ENCODE measurements at places on chromosomes 6 and 20.
A peak's percentile ranks its signal among the peaks of the same experiment; 100 is the strongest.

GRCh38 chr6:72955666-72956065, 269.6 kb downstream of the KHDC1L start:
- no peak for DNase-seq

DNA sequence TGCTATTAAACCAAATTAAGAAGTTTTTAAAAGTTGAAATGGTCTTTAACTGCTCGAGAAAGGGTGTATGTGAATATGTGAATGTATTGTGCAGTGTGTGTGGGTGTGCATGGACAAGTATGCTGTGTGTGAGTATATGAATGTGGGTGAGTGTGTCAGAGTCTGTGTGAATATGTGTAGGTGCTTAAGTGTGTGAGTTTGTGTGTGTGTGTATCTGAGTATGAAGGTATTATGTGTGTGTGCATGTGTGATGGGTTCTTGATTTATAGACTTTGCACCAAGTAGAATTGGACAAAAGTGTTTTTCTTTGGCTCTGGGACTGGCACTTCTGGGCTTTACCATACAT, 21.6 kb downstream of the EYA2 start:
- DNase-seq: no peak

GRCh38 chr6:14596410-14596809, 478.8 kb downstream of the CD83 start:
- no peak for DNase-seq

DNA sequence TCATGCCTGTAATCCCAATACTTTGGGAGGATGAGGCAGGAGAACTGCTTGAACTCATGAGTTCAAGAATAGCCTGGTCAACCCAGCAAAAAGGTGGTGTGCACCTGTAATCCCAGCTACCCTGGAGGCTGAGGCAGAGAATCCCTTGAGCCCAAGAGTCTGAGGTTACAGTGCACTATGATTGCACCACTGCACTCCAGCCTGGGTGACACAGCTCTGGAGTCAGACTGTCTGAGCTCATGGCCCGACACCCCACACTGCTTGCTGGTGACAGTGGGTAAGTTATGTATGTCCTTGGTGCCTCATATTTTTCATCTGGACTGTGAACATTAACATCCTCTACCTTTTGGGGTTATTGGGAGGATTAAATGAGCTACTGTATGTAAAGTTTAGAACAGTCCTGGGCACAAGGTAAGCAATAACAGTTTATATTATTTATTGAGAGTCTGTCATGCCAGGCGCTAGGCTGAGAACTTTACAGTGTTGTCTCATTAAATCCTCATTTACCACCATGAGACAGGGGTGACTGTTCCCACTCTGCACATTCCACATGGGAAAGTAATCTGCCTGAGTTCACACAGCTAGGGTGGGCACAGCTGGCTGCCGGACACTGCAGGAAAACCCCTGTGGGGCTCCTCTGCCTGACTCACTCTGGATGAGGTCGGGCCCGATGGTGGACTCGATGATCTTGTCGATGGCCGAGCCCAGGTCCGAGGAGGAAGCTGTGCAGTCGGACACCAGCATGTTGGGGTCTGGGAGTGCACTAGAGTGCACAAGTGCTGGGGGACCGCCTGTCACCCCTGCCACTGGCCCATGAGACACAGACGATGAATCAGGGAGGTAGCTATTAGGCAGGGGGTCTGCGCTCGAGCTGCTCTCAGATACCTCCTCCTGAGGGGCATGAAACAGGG, 2.9 kb downstream of the ZNF335 start:
- DNase-seq: no peak

- DNase-seq: no peak
Observed at GRCh38 chr20:1909097-1909496, 13.9 kb downstream of the SIRPA start.

DNA sequence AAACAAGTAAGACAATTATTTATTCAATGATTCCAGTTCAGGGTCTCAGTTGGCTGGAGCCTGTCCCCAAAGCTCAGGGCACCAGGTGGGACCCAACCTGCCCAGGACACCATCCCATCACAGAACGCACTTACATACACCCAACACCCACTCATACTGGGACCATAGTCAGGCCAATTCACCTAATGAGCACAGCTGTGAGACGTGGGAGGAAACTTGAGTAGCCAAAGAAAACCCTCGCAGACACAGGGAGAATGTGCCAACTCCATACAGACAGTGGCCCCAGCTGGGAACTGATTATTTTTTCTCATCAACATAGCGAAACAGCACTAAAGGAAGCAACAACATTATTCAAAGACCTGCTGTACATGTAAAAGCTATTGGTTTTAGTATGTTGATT, 58.6 kb upstream of the DOK5 start:
- no peak for DNase-seq

- peak; percentile 44 for DNase-seq
Observed at GRCh38 chr6:127119102-127120022, 891 bp downstream of the RSPO3 start.

GRCh38 chr6:139231206-139231605, 60.6 kb downstream of the TXLNB start:
- no peak for DNase-seq

- DNase-seq: no peak
Observed at GRCh38 chr6:129795261-129795660, 65.9 kb downstream of the TMEM244 start.

DNA sequence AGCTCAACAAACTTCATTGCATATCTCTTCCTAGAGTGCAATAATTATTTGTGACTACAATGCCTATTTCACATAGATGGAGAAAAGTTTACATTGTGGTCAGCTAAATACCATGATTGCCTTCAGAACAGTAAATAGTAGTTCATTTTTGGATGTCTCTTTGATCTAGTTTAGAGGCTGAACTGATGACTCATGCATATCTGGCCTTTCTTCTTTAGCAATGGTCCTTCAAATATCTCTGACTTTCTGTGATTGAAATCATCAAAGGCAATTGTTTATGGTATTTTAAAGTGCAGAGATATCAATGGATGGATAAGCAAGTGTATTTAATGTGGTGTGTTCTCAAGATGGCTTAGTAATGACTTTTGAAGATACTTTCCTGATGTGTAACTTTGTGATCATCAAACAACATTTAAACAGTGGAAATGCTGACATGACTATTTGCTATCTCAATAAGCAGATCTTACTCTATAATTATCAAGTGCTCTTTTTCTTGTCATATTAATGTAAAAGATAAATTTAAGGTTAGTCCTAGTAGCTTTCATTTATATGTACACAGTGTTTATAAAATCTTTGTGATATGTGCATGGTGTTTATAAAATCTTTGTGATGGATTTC, 523.7 kb upstream of the SLC35B3 start:
- DNase-seq: no peak

DNA sequence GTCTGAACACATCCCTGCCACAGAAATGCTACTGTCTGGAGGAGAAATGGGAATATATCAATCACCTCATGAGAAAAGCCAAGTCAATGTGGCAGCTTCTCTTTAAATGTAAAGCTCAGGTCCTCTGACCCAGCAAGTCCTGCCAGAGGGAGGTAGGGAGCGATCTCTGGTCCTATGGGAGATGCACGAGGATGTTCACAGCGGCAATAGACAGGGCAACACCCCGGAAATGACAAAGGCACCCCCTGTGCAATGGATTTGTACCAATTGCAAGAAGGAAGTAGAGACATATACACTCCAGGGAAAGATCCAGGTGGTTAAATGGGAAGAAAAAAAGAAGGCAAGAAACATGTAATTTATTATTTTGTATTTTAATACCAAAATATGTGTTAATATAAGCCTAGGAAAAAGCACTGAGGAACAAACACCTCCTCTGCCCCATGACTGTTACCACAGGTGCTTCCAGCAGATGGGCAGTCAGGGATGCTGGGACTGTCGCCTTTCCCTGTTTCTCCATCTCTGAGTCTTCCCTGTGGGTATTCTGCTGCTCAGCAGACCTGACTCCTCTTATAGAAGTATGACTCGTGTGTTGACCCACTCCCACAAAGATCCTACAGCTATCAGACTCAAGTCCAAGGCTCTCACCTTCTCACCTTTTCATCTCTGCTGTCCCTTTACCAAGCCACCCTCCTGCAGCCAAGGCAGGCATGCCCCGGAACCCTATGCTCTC, 20.8 kb downstream of the ATP9A start:
- DNase-seq: no peak

- no peak for DNase-seq
Observed at GRCh38 chr20:2749951-2750490, 50.4 kb downstream of the CPXM1 start.

- DNase-seq: no peak
Observed at GRCh38 chr6:47292944-47293343, 16.8 kb downstream of the TNFRSF21 start.

DNA sequence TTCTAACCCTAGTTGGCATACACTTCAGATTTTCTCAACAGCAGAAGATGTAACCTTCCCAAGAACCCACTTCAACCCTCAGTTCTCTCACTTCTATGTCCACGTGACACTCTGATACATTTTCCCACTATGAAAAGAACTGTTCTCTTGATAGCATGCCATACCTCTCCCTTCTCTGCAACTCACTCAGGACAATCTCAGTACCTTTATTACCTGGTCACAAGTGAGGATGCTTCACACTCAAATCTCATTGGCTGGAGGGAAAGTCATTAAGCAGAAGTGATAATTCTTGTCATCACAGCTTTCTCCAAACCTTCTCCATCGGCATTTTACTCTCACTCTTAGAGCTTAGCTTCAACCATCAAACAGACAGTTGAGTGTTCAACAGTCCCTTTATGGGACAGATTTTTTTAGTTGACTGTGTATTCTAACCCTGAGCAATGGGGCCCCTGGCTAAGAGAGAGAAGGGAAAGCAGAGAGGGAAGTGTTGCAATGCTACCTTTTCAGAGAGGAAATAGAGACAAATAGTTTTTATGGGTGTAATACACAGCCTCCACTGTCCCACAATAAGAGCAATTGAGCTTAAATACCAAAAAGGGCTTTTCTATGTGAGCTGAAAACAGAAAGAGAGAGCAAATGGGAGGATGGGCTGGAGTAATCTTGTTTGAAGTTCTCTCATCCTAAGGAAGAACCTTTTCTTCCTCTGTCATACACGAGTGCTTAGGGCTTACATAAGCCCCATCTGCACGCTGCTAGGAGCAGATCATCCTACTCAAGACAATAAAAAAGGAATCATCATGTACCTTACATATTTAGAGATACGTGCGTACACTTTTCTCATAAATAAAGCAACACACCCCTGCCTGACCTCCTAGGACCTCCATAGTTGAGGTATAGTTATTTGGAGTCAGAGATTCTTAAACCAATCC, 16.0 kb downstream of the HLA-DPA1 start:
- DNase-seq: no peak

DNA sequence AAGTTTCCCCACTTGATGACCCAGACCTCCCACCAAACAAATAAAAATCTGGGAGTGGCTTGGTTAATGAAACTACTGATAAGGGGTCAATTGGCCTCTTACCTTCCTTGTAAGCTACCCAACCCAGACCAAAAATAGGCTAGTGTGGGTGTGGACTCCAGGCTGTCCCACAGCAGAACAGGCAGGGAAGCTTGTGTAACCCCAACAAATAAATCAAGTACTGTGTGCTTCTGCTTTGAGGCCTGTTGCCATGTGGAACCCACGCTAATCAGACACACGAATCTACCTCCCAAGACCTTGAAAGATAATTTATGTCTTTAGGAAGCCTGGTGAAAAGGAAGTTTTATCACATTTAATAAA, 33.7 kb upstream of the PAQR8 start:
- DNase-seq: no peak

DNA sequence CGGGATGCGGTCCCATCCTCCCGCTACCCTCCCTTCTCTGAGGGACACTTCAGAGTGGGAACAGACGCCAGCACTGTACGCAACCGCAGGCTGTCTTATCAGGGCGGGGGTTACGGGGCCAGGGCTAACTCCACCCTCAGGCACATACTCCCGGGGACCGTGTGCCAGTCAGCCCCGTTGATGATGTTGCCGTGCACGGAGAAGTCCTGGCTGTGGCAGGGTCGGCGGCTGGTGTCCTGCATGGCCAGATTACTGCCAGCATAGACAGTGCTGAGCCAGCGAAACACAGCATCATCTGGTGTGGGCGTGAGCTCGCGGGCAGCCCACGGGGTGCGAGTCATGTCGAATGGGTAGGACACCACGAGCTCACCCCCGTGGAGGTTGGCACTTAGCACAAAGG, 5.0 kb downstream of the CPXM1 start:
- DNase-seq: no peak

- DNase-seq: no peak
Observed at GRCh38 chr20:61937963-61938838, 127.5 kb downstream of the TAF4 start.

GRCh38 chr20:33490023-33490933, at the start of gene CBFA2T2:
TSS of gene CBFA2T2 (plus strand) at chr20:33490096. CDS start at chr20:33490268, 172 bp downstream.
- DNase-seq: peak; percentile 78

DNA sequence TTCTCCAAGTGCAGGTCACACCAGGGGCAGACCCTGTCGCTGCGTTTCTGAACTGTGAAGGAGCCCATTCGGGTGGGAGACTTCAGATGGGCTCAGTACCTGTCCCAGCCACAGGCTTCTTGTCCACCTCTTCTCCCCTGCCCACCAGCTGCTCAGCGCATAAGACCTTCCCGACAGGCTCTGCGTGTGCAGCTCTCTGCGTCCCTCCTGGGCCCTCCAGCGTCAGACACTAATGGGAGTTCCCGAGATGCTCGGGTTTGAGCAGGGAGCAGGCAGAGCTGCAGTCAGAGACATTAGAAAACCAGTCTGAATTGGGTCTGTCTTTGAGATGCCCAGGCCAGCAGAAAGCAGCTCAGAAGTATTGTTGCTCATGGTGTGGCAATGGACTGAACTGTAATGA, 50.4 kb downstream of the TCP11 start:
- DNase-seq: no peak

DNA sequence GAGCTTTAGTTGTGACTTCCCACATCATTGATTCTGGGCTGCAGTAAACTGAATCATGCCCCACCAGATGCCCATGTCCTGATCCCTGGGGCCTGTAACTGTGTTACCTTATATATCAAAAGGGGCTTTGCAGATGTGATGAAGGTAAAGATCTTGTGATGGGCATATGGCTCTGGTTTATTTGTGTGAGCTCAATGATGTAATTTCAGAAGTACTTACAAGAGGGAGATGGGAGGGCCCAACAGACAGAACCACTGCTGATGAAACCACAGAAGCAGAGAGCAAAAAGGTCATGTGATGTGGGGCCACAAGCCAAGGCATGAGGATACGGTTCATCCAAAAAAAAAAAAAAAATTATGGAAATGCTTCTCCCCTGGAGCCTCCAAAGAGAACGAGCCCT, 118.7 kb downstream of the TOX2 start:
- DNase-seq: no peak

GRCh38 chr6:5936140-5936539, 70.6 kb downstream of the NRN1 start:
- no peak for DNase-seq

DNA sequence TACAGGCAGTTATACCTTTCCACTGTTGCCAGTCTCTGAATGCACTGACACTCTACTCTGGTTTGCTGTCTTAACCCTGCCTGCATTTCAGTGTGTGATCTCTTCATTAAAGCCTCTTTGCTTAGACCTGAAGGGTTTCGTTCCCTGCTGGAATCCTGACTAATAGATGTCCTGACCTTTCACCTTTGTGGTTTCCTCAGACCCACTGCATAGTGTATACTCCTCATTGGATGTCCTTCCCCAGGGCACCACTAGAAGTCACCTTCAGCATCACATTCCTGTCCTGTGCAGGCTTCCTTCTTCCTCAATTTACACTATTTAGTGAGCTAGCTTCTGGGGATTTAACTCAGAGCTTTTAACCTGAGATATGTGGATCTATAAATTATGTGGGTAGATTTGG, 120.6 kb downstream of the RCAN2 start:
- DNase-seq: no peak

- no peak for DNase-seq
Observed at GRCh38 chr6:97205966-97206365, 77.0 kb downstream of the MMS22L start.

- no peak for DNase-seq
Observed at GRCh38 chr6:31575335-31575901, at the start of gene TNF. TSS of gene TNF (plus strand) at chr6:31575565. CDS start at chr6:31575742, 177 bp downstream.

Data from NCI-H1092 treated with DMSO at 0.1 percent for 48 hours (cell line).